Melanocyte of skin (primary cell): ENCODE measurements at places on chromosomes 2 and 18. TPM values are rescaled to one million over a fixed set of nuclear protein-coding genes. Genes with fewer than 3 reads are reported as not detected.

The KCNG2 gene
- total RNA-seq, result under 0.01 TPM in 1 of 2 replicates, not detected in the other

The INHBB gene
- total RNA-seq, result 0.15 TPM in 1 of 2 replicates, not detected in the other

The BUB1 gene
- 24.4 and 34.4 TPM in 2 replicates for total RNA-seq

The RPL37A gene
- total RNA-seq, result 601 and 1,137 TPM in 2 replicates

The HAAO gene
- 0.69 and 0.73 TPM in 2 replicates for total RNA-seq

The MYO5B gene
- under 0.01 and 0.15 TPM in 2 replicates for total RNA-seq

The ADGRF3 gene
- total RNA-seq, result under 0.01 TPM in 2 replicates

The ANKRD29 gene
- under 0.01 and 0.34 TPM in 2 replicates for total RNA-seq

The PELI1 gene
- total RNA-seq, result 11.7 and 17.1 TPM in 2 replicates

The ACKR3 gene
- not detected in 2 replicates for total RNA-seq

The RAB31 gene
- 11.0 and 14.2 TPM in 2 replicates for total RNA-seq

The DNER gene
- total RNA-seq, result 0.36 and 20.3 TPM in 2 replicates

The SERPINB7 gene
- total RNA-seq, result not detected in 2 replicates

The DSG1 gene
- total RNA-seq, result not detected in 2 replicates

The GYPC gene
- total RNA-seq, result 135 and 217 TPM in 2 replicates

The DHRS9 gene
- total RNA-seq, result not detected in 2 replicates

The REG3A gene
- not detected in 2 replicates for total RNA-seq

The TIGD1 gene
- 6.5 and 9.5 TPM in 2 replicates for total RNA-seq

The RAB27B gene
- 0.34 and 0.36 TPM in 2 replicates for total RNA-seq

The SCG2 gene
- total RNA-seq, result 2.8 and 7.3 TPM in 2 replicates

The RND3 gene
- total RNA-seq, result 54.3 and 77.6 TPM in 2 replicates

The UGT1A5 gene
- total RNA-seq, result not detected in 2 replicates

The RAPGEF4 gene
- total RNA-seq, result not detected in 2 replicates

The MOGAT1 gene
- total RNA-seq, result not detected in 2 replicates

The DOK6 gene
- under 0.01 TPM in 1 of 2 replicates, not detected in the other for total RNA-seq

The GATA6 gene
- under 0.01 and 0.73 TPM in 2 replicates for total RNA-seq

The IL36A gene
- total RNA-seq, result not detected in 2 replicates

The GAREM2 gene
- total RNA-seq, result 1.4 and 2.2 TPM in 2 replicates

The MDH1B gene
- 0.67 and 2.0 TPM in 2 replicates for total RNA-seq

The NOSTRIN gene
- total RNA-seq, result not detected in 2 replicates

The DNAJC5G gene
- total RNA-seq, result not detected in 2 replicates

The ANKRD23 gene
- total RNA-seq, result 8.3 and 8.9 TPM in 2 replicates

The BZW1 gene
- total RNA-seq, result 244 and 341 TPM in 2 replicates

The PCARE gene
- under 0.01 TPM in 1 of 2 replicates, not detected in the other for total RNA-seq

The ARHGAP28 gene
- 0.34 and 1.5 TPM in 2 replicates for total RNA-seq

The CHRNG gene
- total RNA-seq, result not detected in 2 replicates

The NEURL3 gene
- under 0.01 TPM in 1 of 2 replicates, not detected in the other for total RNA-seq

The PAPOLG gene
- total RNA-seq, result 14.1 and 25.4 TPM in 2 replicates

The RNU2-63P gene
- total RNA-seq, result not detected in 2 replicates

The RPRM gene
- not detected in 2 replicates for total RNA-seq

The CXCR4 gene
- total RNA-seq, result not detected in 2 replicates

The FAM124B gene
- total RNA-seq, result 0.62 and 0.67 TPM in 2 replicates

The XDH gene
- not detected in 2 replicates for total RNA-seq

The C2orf78 gene
- not detected in 2 replicates for total RNA-seq

The SRD5A2 gene
- under 0.01 TPM in 1 of 2 replicates, not detected in the other for total RNA-seq

The MEIS1 gene
- 13.0 and 19.1 TPM in 2 replicates for total RNA-seq
